ENCODE measurements at places on chromosomes 7 and 10.

DNA sequence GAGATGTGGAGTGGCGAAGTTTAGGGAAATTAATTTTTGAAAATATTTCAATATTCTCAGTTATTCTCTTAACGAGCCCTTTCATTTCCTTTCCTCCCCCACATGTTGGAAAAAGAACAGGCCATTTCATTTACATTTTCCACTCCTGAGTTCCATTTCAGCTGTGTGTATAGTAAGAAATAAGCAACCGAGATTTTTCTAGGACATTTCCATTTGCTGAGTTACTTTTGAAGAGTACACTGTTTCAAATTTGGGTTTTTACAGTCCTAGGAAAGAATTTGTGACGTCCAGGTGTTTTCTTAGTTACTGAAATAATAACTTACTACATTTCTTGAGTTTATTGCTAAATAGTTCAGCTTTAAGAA, 1.2 kb downstream of the SEPTIN7 start:
- DNase-seq: no peak

GRCh38 chr10:124066781-124067714, 26.4 kb downstream of the CHST15 start:
- peak; percentile 70 for DNase-seq

DNA sequence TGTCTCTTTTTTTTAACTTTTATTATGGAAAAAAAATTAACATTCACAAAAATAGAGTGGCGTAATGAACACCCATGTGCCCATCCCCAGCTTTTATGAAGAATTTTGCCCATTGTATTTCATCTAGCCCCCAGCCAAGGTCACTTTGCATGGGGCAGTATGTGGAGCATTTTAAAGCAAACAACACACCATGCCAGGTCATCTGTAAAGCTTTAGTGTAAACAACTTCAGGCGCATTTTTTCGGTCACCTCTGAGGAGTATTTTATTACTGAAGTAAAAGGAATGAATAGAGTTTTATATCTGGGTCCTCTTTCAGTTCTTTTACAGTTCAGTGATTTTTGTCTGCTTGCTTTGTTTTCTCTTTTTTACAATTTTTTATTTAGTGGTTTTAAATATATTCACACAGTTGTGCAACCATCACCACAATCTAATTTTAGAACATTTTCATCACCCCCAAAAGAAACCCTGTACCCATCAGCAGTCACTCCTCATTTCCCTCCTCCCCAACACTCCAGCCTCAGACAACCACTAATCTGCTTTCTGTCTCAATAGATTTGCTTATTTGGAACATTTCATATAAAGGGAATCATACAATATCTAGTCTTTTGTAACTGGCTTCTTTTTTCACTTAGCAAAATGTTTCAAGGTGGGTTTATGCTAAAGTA, 87.9 kb downstream of the SLC37A3 start:
- no peak for DNase-seq

DNA sequence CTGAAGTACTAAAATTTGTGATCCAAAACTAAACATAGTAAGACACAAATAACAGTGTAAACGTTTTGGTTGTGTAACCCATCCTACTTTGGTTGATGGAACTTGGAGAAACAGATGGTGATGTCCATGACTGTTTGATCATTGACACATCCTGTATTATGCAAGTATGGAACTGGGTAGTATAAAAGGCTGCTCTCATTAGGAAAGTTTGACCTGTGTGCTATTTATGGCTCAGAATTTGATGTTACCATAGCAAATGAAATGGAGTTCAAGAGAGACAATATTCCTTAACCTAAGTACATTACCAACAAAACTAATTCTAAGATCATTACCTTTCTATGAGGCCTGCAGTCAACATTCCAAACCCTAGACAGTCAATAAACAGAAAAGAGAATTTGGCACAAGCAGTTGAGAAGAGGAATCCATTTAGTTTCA, 39.9 kb downstream of the DKK1 start:
- no peak for DNase-seq

GRCh38 chr10:2212244-2212834, 475.0 kb upstream of the ADARB2 start:
- no peak for DNase-seq

GRCh38 chr10:50586740-50587088, 37.0 kb downstream of the SGMS1 start:
- DNase-seq: no peak

DNA sequence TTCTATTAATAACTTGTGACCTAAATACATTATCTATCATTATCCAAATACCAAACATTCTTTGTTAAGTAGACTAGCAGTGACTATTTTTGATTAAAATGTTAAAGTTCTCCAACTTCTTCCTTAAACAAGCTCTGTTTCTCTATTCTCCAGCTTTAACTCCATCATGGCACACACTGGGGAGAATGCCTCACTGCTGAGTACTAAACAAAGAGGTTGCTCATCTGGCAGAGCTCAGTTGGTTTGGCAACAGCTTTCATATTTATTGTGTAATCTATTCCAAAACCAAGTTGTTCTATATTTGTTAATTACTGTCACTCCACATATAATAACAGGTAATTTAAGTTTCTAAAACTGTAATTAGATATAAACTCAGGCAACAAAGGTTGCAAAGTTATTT, 89.6 kb downstream of the USP6NL start:
- DNase-seq: no peak

DNA sequence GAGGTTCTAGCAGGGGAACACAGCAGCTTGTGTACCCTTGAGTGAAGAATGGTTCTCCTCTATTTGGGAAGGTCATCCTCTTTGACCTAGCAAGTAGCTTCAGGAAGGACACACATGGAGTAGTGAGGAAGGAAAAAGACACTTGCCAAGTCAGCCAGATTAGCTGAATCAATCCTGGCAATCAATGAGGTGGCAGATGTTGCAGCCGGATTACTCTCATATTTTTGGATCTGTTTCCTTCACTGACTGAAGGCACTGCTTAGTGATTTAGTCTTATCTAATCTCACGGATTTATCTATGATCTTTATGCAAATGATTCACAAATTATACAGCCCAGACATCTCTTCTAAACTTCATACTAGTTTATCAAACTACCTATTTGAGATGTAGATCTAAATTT, 218.8 kb downstream of the GPR158 start:
- no peak for DNase-seq

- no peak for DNase-seq
These were observed 85.4 kb downstream of the ICA1 start for GRCh38 chr7:8176370-8177081.

- DNase-seq: no peak
These were observed 91.6 kb downstream of the HECW1 start for GRCh38 chr7:43204081-43204480.

- no peak for DNase-seq
These were observed 377.0 kb upstream of the NUPR2 start for GRCh38 chr7:56493196-56493595.

DNA sequence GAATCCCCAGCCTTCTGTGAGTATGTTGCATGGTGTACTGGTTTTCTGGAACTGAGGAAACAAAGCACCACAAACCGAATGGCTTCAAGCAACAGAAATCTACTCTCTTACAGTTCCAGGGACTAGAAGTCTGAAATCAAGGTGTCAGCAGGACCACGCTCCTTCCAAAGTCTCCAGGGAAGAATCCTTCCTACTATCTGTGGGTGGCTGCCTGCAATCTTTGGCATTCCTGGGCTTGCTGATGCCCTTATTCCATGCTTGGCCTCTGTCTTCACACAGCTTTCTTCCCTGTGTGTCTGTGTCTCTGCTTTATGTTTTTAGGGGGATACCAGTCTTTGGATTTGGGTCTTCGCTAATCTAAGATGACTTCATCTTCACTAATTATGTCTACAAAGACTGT, 81.3 kb downstream of the LMBR1 start:
- no peak for DNase-seq

DNA sequence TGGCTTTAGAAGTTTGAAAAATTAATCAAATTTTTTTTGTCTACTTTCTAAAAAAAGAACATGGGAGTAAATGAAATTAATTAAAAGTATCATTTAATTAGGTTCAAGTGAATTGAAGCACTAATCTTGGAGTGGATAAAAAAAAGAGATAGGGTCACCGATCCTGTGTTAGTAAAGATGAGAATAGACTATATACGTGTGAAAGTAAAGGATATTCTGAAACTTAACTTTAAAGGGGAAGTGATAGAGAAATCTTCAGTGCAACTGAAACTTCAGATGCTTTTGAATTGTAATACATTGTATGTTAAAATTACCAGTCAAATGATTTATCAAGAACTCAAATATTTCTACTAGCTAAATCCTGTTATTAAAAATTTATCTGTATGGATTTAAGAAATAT, 4.8 kb downstream of the NHLRC2 start:
- DNase-seq: no peak

GRCh38 chr7:22487978-22488642, 11.9 kb downstream of the STEAP1B start:
- DNase-seq: no peak

DNA sequence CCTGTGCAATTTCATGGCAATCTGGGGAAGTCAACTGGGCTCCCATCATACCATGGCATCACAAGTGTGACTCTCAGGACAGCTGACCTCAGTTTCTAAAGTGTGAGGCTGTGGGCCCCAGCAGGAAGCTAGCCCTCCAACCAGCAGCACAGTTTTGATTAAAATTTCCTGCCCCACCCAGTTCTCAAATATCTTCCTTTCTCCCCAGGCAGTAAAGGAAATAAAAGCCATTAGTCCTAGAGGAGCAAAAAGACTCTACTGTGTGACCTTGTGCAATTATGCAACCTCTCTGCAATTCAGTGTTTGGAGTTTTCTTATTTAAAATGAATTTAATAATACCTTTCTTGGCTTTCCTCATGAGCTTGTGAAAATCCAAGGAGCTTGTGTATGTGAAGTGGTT, 143.1 kb upstream of the CDCA7L start:
- DNase-seq: no peak

- DNase-seq: no peak
These were observed 156.3 kb upstream of the PRSS58 start for GRCh38 chr7:142414135-142414534.

GRCh38 chr7:129110258-129110981, 34.1 kb upstream of the TSPAN33 start:
- peak; percentile 65 for DNase-seq
